Natural killer cell treated with Interleukin-12 subunit alpha and Interleukin-12 subunit beta and Interleukin-15 and Interleukin-18, amount 100 ng/mL, for 72 hours (primary cell): ENCODE measurements at places on chromosomes 7 and 10. TPM values are rescaled to one million over a fixed set of nuclear protein-coding genes. Genes with fewer than 3 reads are reported as not detected.
A peak's percentile ranks its signal among the peaks of the same experiment; 100 is the strongest.

DNA sequence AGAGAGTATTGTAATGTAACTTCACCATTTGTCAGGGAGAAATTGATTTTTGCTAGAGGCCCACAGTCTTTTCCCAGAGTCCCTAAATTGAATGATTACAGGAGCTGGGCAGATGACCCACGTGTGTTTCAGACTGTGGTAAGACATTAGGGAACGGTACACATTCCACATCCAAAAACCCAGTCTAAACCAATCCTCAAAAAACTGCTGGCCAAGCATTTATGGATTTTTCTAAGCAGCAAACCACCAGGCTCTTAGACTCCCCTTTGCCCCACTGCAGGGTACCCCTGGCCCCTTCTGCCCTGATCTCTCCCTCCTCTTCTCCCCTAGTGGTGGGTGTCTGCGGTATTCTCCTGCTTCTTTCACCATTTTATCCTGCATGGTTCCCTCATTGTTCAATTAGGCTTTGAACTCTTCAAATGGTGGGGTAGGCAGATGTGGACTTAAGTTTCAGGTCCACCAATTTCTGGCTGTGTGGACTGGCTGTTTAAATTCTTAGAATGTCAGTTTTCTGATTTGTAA lies 135.5 kb upstream of the SORCS3 start:
- DNase-seq, result no peak

- no peak for DNase-seq
Measured at GRCh38 chr7:126656165-126656564, 596.6 kb downstream of the GRM8 start.

GRCh38 chr7:103524042-103524907 lies 78.3 kb upstream of the SLC26A5 start:
- no peak for DNase-seq

DNA sequence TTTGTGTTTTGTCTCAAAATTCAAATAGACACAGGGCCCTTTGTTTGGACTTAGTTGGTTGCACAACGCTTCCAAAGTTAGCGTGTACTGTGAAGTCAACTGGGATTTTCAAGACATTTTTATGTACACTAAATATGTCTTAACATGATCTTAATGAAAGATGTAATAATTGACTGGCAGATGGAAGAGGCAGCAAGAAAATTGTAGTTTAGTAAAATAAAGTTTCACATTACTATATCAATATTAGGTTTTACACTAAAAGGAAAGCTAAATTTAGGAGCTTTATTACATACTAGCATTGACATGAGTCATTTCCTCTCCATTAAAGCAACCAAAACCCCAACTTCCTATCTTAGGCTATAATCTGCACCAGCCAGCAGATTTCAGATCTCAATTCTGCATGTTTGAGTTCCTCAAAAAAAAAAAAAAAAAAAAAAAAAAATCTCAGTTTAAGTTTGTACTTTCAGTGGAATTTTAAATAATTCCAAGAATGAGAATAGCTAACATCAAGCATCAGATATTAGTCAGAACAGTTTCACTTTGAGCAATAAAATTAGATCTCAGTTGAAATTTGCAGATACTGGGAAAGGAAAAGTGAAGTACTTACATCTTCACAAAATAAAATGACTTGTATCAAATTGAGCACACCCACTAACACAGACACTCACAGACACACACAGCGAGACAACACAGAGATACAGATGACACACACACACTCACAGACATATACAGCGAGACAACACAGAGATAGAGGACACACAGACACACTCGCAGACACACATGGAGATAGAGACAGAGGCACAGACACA lies 346.6 kb upstream of the KLF6 start:
- no peak for DNase-seq

DNA sequence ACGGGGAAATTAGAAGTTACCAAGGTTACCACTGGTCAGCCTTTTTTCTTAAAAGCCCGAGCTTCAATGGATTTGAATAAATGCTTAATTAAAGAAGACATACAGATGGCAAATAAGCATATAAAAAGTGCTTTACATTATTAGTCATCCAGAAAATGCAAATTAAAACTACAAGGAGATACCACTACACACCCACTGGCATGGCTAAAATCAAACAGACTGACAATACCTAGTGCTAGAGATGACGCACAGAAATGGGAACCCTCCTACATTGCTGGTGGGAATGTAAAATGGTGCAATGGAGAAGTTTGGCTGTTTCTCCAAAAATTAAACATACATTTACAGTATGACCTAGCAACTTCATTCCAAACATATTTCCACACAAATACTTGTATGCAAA lies 38.3 kb upstream of the CREB5 start:
- no peak for DNase-seq

- DNase-seq, result no peak
Measured at GRCh38 chr7:129800901-129801300, 151.9 kb downstream of the UBE2H start.

GRCh38 chr7:15015545-15016314 lies 113.2 kb upstream of the DGKB start:
- DNase-seq, result no peak

DNA sequence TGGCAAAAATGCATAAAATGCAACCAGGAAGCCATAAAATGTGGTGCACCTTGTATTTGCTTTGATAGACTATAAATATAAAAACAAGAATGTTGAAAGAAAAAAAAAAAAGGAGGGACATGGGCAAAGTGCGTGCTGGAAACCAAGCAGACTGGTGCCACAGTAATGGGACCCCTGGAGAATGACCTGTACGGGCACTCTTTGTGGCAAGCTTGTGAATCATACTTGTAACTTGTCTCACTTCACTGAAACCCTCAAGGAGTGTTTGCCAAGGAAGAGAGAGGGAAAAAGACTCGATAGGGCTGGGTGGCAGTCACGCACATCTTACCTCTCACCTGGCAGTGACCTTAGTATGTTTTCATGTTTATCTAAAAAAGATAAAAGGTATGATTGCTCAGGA lies 1183.6 kb downstream of the GATA3 start:
- no peak for DNase-seq

DNA sequence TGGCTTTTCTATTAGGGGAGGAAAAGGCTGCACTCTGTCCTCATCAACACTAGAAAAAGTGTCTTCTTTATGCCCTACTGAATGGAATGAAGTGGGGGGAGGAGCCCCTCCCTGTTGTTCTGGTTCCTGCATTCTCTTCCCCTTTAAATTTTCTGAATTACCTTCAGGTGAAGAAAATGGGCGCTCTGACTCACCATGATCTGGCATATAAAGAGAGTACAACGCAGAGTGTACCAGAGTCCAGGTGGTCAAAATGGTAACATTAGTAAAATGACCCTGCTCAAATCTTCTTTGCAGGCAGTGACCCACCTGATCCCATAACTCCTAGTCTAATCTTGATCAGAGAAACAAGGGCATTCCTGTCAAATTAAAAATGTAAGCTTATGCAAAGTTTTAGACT lies 80.7 kb downstream of the THSD7A start:
- no peak for DNase-seq

GRCh38 chr10:62071846-62072281 lies 170.4 kb downstream of the ARID5B start:
- DNase-seq, result no peak

DNA sequence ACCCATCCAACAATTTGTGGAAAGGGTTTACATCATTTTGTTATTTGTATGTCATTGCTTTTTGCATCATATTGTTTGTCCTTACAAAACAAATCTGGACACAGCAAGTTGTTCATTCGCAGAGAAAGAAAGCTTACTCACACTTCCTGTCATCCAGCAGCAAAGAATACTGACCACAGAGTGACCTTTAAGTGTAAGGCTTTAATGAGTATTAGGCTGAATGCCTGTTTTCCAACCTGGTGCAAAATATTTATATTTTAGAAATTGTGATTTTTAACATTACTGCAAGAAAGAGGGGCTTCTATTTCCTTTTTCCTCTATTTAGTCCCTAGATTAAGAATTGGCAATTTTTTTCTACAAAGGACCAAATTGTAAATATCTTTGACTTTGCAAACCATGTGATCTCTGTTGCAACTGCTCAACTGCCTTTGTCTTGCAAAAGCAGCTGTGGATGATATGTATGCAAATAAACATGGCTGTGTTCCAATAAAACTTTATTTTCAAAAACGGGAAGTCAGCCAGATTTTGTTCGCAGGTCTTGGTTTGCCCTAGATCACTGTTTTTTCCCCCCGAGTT lies 27.8 kb upstream of the ITGB1 start:
- no peak for DNase-seq

DNA sequence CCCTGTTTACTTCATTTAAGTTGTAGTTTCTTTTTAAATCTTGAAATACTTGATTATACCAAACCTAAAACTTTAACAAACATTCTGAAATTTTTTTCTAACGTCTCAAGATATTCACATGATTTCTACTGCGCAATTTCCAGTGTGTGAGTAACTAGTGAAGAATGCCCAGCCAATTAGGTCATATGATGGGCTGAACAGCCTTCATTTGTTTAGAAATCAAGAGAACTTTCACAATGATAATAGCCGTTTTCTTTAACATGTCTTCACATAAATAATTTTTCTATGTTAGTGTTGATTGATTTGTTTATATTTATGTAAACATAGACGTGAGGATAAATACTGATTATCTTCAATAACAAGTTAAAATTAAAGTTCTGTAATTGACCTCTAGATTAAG lies 21.8 kb downstream of the STAM start:
- no peak for DNase-seq

DNA sequence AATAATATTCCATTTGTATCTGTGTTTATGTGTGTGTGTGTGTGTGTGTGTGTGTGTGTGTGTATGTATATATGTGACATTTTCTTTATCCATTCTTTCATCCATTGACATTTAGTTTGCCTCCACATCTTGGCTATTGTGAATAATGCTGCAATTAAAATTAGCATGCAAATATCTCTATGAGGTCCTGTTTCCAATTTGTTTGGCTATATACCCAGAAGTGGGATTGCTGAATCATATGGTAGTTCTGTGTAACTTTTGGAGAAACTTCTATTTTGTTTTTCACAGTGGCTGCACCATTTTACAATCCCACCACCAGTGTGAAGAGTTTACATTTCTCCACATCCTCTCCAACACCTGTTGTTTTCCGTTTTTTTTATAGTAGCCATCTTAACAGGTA lies 53.1 kb downstream of the CH25H start:
- DNase-seq, result no peak

DNA sequence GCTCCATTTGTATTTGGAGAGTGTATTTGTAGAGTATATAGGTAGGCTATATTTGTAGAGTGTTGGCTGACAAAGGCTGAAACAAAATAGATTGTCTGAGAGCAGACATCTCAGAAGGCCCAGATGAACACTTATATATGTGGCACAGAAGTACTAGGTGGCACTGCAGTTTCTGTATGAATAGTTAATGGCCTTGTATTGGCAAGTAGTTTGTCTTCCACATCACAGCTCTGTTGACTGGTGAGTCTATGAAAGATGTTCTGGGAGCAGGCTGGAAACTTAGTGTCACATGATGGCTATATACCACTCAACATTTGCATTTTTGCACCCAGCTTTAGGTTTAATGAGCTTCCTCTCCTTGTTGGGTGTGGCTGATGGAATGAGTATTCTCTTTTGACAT lies 51.9 kb downstream of the CCNY start:
- no peak for DNase-seq

DNA sequence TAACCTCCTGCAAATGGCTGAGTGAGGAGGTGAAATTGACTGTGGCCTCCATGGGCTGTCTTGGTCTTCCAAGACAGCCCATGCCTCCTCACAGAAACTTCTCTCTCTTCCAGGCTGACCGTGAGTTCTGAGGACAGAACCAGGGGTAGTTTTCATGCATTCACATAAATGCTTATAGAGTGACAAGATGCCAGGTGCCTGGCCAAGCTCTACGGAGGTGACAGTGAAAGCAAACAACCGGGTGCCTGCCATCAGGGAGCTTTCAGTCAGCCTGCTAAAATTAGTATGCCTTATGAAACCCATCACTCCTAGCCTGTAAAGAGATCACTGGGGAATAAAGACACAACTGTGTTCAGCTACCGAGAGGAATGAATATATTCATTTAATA lies 919 bp upstream of the RHOBTB1 start:
- DNase-seq, result no peak

- DNase-seq, result no peak
Measured at GRCh38 chr7:51325261-51325676, 8.7 kb upstream of the COBL start.

DNA sequence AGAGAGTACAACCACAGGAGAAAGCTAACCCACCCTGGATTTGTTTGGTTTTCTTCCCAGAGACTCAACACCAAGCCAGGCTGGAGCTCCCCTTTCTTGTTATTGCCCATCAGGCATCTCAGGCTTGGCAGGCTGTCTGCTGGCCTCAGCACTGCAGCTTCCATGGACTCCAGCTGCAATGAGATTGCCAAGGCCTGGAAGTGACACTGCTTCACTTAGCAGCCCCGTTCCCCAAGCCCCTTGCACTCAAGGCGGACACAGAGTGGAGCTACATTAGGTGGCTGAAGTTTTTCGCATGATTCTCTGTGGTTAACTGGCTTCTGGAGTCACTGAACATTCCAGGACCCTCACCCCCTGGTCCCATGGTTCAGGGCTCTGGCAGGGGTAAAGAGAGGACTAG lies 163.1 kb upstream of the GDF10 start:
- DNase-seq, result no peak

- DNase-seq, result no peak
Measured at GRCh38 chr7:31234836-31235605, 105.5 kb downstream of the NEUROD6 start.

DNA sequence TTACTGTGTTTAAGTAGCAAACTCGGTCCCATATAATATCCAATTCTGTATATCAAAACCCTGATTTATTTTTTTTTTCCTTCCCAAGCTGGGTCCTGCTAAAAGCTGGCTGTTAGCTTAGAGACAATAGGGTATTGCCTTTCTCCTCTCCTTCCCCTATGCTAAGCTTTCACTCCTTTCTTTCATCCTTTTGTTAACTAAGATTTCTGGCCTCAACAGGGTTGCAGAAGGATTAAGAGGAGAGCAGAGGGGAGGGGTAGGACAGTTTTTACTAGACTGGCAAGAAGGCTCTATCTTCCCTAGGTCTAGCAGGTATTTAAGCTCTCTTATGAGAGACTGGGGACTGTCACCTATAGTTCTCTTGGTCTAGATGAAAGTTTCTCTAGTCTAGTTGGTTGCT lies 229.2 kb downstream of the KCND2 start:
- DNase-seq, result no peak

GRCh38 chr10:42940487-42941294 lies 136.2 kb upstream of the RET start:
- DNase-seq, result peak; percentile 12

- DNase-seq, result no peak
Measured at GRCh38 chr10:101732096-101732495, 37.1 kb upstream of the FBXW4 start.

The SUFU gene
- total RNA-seq, result 6.8 TPM

The PAX4 gene
- not detected for total RNA-seq

The C1QL3 gene
- total RNA-seq, result 0.38 TPM

The SPDYE2B gene
- not detected for total RNA-seq

The NRF1 gene
- total RNA-seq, result 31.9 TPM

The STMP1 gene
- total RNA-seq, result 20.0 TPM

The NUDCD3 gene
- 108 TPM for total RNA-seq

The SPDYE6 gene
- total RNA-seq, result not detected

The AGAP9 gene
- 5.1 TPM for total RNA-seq

The CHAT gene
- total RNA-seq, result not detected

The PLCE1 gene
- total RNA-seq, result 0.06 TPM

The OR2F2 gene
- total RNA-seq, result not detected

The PHYHIPL gene
- not detected for total RNA-seq

The PON3 gene
- total RNA-seq, result not detected

The FOXP2 gene
- not detected for total RNA-seq
